NCI-H1417 treated with DMSO at 0.1 percent for 48 hours (cell line): ENCODE measurements at places on chromosomes 2 and 18.

- DNase-seq: no peak
Measured at GRCh38 chr2:209277444-209277843, 146.4 kb upstream of the MAP2 start.

- DNase-seq: no peak
Measured at GRCh38 chr18:75170916-75171315, 38.0 kb downstream of the PTGR3 start.

DNA sequence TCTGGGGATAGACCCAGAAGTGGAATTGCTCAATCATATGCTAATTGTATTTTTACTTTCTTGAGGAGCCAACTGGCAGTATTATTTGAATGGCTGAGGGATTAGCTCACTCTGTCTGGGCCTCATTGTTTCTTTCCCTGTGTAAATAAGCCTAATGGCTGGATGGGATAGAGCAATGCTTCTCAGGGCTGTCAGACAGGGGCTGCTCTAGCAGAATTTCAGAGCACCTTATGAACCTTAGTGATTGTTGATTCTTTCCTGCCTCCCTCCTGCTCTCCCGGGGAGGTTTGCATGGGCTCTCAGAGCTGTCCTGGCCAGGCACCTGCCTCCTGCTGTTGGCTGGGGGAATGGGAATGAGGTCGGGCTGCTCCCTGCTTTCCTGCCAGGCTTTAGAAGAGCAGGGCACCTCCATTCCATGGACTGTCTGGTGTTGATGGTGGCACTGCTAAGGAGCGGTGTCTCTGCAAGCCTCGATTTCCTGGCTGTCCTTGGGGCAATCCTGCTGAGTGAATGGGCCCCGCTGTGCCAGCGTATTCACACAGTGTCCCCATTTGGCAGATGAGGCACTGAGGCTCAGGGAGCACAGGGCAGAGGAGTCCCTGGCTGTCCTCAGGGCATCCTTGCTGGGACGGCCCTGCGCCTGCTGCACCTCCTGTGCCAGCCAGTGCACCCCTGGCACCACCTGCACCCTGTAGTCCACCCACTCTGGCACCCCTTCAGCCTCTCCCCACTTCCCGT is 468.2 kb upstream of the HS6ST1 start:
- no peak for DNase-seq

DNA sequence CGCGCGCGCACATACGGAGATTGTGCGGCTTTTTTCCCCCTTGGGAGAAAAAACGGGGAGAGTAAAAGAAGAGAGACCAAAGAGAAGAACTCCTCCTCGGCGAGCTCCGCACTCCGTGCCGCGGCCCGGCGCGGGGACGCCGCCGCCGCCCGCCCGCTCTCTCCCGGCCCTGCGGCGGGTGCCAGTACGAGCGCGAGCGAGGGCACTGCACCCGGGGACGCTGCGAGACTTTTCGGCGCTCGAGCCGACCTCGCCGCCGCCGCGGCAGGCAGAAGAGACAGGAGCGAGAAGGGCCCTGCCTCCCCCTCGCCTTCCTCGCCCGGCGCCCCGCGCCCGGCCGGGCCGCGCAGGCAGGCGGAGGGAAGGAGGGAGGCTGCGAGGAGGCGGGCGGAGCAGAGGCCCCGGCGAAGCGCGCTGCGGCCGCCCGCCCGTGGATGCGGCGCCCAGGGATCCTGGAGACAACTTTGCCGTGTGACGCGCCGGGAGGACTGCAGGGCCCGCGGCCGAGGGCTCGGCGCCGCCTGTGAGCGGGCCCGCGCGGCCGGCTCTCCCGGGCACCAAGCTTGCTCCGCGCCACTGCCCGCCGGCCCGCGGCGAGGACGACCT is 857 bp upstream of the INHBB start:
- no peak for DNase-seq

DNA sequence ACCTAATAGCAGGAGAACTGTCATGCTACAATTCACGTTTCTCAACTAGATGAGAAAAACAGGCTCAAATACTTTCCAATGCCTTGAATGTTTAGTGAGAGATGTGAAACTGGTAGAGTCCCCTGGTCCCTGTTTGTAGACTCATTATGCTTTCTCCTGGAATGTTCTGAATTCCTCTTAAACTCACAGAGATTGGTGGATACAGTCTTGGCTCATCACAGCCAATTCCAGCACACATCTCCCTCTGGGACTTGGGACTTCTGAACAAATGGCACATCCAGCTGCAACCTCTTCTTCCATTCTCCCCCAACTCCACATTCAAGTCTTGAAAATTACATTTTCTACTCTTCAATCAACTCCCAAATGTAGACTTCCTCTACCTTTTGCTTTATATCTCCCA is 58.4 kb upstream of the NT5C1B start:
- no peak for DNase-seq

GRCh38 chr2:199014226-199014625 is 443.5 kb downstream of the SATB2 start:
- DNase-seq: no peak

DNA sequence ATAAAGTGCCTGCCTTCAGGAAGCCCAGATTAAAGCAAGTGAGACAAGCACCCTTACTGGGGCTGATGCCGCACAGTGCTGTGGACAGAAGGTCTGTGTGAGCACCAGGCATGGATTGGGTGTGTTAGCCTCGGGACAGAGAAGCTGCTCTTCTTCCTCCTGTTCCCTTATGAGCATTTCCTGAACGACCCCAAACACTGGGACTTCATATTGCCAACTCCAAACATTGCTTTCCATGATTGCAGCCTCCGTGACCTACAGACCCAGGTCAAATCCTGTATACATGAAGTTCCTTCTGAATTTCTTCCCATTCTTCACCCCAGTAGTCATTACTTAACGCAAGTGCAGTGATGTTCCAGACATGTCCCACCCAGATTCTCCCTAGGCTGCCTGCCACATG is 129.8 kb upstream of the ALKAL2 start:
- no peak for DNase-seq

- DNase-seq: peak; percentile 38
Measured at GRCh38 chr2:163345795-163346573, 389.8 kb downstream of the FIGN start.

DNA sequence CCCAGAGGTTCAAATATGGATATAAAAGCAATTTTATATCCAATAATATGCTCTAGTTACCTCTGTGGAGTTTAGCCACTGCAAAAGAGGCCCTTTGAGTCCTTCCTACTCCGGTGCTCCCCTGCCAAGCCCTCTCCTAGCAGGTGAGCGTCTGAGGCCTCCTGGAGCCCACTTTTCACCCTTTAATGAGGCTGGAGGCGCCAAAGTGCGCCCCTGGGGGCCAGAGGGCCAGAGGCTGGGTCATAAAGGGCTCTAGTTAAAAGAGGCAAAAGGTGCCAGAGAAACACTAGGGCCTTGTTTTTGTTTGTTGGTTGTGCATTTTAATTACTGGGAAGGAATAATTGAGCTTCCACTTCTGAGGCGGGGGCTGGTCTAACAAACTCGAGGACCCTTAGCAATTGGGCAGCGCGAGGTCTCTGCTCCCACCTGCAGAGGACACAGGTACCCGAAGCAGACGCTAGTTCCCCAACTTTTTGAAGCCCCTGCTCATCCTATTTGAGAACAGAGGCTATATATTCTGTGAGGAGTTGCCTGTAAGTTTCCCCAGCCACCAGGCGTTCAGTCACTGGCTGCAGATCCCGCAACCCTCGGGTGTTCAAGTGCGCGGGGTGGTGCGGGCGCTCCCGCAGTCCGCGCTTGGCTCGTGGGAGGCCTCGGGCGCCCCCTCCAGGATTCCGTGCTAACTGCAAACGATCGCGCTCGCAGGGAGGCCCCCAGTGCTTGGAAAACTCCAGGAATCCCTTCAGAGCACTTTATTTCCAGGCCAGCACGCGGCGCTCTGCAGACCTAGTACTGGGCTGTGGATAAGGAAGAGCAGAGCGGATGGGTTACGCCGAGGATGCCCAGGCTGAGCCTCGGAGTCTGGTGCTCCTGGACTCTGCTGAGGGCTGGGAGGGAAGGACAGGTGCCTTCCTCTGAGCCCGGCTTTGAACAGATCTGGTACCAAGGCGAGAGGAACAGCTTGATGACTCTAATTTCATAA is 14.1 kb downstream of the MSGN1 start:
- no peak for DNase-seq

- DNase-seq: no peak
Measured at GRCh38 chr18:51437280-51438271, 240.1 kb upstream of the MEX3C start.

GRCh38 chr2:29916571-29916970 is 4.8 kb downstream of the ALK start:
- no peak for DNase-seq

- DNase-seq: no peak
Measured at GRCh38 chr2:222180619-222181018, 118.2 kb downstream of the PAX3 start.

DNA sequence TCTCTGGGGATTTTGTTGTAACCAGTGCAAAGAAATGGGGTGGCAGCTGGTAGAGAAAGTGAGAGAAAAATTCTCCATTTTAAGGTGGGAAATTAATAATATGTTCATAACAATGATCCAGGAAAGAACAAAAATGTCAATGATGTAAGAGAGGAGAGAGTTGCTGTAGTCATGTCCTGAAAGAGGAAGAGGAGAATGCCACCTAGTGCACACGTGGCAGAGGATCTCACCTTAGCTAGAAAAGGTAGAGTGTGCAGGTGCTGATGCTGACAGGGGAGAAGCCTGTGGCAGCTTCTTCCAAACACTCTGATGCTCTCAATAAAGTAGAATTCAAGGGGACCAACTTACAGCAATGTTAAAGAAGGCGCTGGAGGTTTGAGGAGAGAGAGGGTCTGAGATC is 282.9 kb upstream of the PKDCC start:
- peak; percentile 17 for DNase-seq

DNA sequence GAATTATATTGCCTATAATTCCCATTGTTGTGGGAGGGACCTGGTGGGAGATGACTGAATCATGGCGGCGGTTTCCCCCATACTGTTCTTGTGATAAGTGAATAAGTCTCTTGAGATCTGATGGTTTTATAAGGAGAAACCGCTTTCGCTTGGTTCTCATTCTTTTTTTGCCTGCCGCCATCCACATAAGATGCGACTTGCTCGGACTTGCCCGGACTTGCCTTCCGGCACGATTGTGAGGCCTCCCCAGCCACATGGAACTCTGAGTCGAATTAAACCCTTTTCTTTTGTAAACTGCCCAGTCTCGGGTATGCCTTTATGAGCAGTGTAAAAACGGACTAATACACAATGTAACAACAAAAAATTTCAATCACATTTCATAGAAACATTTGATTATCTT is 115.8 kb downstream of the C2orf74 start:
- DNase-seq: no peak

DNA sequence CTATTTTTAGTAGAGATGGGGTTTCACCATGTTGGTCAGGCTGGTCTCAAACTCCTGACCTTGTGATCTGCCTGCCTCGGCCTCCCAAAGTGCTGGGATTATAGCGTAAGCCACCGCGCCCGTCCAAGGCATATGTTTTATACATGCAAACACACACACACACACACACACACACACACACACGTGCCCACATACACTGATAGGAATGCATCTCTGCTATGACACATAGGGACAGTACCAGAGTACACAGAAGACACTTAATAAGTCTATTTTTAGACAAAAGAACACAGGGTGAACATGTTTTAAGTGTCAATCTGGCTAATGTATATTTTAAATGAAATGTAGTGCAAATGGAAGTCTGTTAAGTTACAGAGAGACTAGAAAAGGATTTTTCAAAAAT is 10.7 kb upstream of the RNF103 start:
- no peak for DNase-seq

- DNase-seq: no peak
Measured at GRCh38 chr2:159648643-159649042, 32.3 kb upstream of the BAZ2B start.

- DNase-seq: no peak
Measured at GRCh38 chr18:80022613-80023012, 11.6 kb upstream of the RBFA start.

DNA sequence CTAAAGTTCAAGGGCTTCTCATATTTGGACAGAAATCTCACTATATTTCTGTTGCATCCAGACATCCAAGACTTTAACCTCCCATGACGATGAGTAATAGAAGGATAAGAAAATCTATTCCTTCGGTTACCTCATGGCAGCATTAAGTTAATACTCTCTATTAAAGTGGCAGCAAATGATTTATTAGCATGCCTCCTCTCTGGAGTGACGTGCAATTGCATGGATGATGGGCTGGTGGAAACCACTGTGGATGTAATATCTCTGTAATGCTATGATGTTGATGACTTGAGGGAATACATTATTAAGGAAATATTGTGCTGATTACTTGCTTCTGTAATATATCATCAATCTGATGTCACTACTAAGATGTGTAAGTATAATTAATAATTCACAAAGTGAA is 336.8 kb downstream of the DSEL start:
- no peak for DNase-seq

GRCh38 chr2:168178520-168179324 is 68.7 kb downstream of the STK39 start:
- DNase-seq: no peak
